ENCODE measurements at places on chromosomes 4 and X. TPM values are rescaled to one million over a fixed set of nuclear protein-coding genes. Genes with fewer than 3 reads are reported as not detected.

PITX2 gene
- total RNA-seq, result 0.26 TPM

SLC9B2 gene
- total RNA-seq, result 22.7 TPM

SYNPO2 gene
- 0.18 TPM for total RNA-seq

SHISA3 gene
- 17.2 TPM for total RNA-seq

SLC25A14 gene
- 9.7 TPM for total RNA-seq

SASH3 gene
- total RNA-seq, result not detected

CT45A10 gene
- total RNA-seq, result not detected

TRIM60 gene
- not detected for total RNA-seq

ARHGAP36 gene
- total RNA-seq, result not detected

RHOXF1 gene
- not detected for total RNA-seq

ATP6AP2 gene
- 85.7 TPM for total RNA-seq

C4orf33 gene
- 6.5 TPM for total RNA-seq

FHIP1A gene
- 0.59 TPM for total RNA-seq

KIAA1210 gene
- total RNA-seq, result not detected

TDO2 gene
- not detected for total RNA-seq

SPANXB1 gene
- total RNA-seq, result not detected

CCNB3 gene
- 0.20 TPM for total RNA-seq

PRDM8 gene
- total RNA-seq, result 0.33 TPM

SHOX gene
- not detected for total RNA-seq

KIF4A gene
- total RNA-seq, result 13.9 TPM

ITIH6 gene
- not detected for total RNA-seq

SLC25A43 gene
- total RNA-seq, result 17.7 TPM

TCEAL7 gene
- 1.9 TPM for total RNA-seq

CT45A2 gene
- total RNA-seq, result not detected

BEX1 gene
- total RNA-seq, result 0.20 TPM

TLR7 gene
- total RNA-seq, result not detected

RHOH gene
- total RNA-seq, result not detected

PABPC1L2B gene
- total RNA-seq, result not detected

PFKFB1 gene
- total RNA-seq, result not detected

C1QTNF7 gene
- total RNA-seq, result not detected

MTNR1A gene
- total RNA-seq, result not detected

NUDT10 gene
- 0.81 TPM for total RNA-seq

AGTR2 gene
- not detected for total RNA-seq

LDOC1 gene
- total RNA-seq, result 5.3 TPM

SSX3 gene
- total RNA-seq, result not detected

SPANXA1 gene
- total RNA-seq, result not detected

USP51 gene
- total RNA-seq, result 1.1 TPM

HTN1 gene
- total RNA-seq, result not detected

Measured in pulmonary artery endothelial cell (primary cell).